Activated CD8-positive, alpha-beta memory T cell treated with anti-CD3 and anti-CD28 coated beads, Interleukin-2, amount 50 U/mL, for 4 hours (primary cell): ENCODE measurements at places on chromosomes 1 and 21.

DNA sequence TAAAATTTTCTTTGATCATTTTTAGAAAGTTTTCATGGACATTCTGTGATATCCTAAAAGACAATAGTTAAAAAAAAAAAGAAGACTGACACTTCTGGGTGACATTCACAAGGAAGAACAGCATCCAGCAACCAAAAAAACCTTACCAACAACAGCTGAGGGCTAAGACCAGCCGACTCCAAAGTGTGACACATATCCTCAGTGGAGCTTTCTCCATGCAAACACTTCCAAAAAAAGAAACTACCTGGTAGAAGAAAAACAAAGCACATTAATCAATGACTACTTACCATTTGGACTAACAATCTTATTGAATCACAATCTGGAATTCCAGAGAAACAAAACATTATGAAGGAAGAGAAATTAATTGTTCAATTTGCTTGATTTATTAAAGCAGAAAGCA is 88.2 kb downstream of the IARS2 start:
- DNase-seq, result no peak

DNA sequence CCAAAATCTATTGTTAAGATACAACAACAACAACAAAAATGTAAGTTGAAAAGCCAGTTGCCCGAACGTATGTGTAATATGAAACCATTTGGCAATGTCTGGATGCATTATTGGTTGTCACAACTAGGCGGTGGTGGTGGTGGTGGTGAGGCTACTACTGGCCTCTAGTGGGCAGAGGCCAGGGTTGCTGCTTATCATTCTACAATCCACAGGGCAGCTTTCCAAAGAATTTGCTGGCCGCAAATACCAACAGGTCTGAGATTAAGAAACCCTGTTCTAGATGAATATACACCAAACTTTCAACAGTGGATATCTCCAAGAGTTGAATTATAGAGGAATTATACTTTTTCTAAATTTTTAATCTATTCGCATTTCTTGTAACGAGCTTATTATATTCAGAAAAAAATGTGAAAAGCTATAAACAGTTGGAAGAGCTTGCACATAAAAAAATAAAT is 26.8 kb upstream of the ZNF697 start:
- DNase-seq, result no peak

- DNase-seq, result no peak
These were observed 72.1 kb downstream of the VPS26C start for GRCh38 chr21:37195059-37195458.

DNA sequence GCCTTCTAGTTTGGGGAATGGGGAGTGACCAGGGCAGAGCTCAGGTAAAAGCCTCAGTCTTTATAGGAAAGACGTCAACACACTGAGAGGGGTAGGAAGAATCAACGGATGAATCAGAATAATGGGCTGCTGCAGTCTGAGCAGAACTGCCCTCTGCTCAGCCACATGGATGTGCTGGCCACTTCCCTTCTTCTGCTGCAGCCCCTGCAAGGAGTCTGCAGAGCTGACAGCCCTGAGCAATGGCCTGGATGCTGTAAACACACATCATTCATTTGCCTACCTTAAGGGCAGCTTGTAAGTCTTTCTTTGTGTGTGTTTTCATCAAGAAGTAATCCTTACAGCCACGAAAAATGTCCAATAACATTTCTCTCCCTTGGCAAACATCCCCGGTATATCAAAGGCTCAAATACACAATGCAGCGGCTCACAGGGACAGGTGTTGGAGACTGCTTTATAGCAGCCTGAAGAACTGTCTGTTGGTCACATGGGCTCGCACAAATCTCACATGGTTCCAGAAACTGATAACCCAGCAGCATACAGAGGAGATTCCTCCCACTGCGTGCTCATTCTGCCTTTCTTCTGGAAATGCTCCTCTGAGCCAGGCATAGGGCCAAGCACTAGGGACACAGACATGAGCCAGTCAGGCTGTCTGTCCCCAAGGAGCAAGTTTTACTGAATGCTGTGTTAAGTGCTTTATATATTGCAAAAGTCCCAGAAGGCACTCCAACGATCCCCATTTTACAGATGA is 110.1 kb downstream of the HMGB4 start:
- DNase-seq, result no peak

- no peak for DNase-seq
These were observed 54.9 kb downstream of the ENAH start for GRCh38 chr1:225597926-225598575.

GRCh38 chr1:29601021-29601420 is 364.7 kb downstream of the PTPRU start:
- DNase-seq, result no peak

DNA sequence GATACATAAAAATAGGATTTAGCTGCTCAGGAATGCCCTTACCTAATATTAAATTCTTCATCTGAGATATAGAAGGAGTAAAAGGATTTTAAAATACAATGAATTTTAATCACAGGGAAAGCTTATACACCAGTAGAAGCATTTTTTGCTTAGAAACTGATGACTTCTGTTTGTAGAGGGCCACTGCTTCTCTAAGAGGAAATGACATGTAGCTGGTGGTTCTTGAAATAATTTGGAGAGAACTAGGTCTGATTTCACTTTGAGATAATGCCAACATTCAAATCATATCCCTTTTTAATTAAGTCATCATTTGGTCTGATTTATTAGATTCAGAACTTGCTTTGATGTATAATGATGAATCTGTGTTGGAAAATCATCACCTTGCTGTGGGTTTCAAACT is 166.6 kb upstream of the SGIP1 start:
- DNase-seq, result no peak

GRCh38 chr1:111147948-111148347 is 7.9 kb downstream of the CEPT1 start:
- no peak for DNase-seq

DNA sequence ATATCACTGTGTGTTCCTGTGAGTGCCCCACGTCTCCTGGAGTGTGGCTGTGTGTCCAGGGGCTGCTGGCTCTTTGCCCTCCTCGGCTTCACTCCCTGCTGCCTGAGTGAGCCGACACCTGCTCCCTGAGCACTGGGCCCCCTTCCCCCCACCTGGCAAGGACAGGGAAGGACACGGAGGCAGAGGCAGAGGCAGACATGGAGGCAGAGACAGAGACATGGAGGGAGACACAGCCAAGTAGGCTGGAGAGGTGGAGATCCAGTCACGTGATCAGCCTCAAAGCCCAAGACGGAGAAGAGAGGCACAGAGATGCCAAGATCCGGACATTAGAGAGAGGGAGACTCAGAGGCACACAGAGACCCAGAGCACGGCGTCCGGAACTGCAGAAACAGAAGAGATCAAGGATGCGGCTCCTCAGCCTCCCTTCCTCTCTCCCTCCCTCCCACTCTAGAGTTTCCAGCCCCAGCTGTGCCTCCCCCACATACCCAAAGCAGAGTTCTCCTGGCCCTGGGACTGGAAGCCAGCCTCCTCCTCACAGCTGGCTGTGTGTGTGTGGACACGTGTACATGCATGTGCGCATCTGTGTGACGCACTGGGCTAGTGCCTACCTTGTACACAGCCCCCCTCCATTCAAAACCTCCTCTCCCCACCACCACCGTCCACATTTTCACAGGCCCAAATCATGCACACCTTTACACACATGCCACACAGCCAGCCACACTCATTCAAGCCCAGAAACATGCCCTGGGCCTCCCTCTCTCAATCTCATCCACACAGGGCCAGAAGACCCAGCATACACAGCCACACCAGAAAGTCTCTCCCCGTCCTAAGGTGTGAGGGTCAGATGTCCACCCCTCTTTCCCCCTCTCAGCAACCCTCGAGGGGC is 39.1 kb upstream of the WASF2 start:
- DNase-seq, result no peak

GRCh38 chr1:41582851-41583657 is 98.6 kb upstream of the EDN2 start:
- DNase-seq, result no peak

GRCh38 chr1:110600716-110601115 is 5.4 kb downstream of the KCNA2 start:
- no peak for DNase-seq

GRCh38 chr21:41957991-41958766 is 4.4 kb upstream of the C2CD2 start:
- DNase-seq, result no peak

GRCh38 chr1:211900441-211900840 is 69.9 kb upstream of the LPGAT1 start:
- no peak for DNase-seq

GRCh38 chr1:6880951-6881690 is 95.9 kb downstream of the CAMTA1 start:
- no peak for DNase-seq

DNA sequence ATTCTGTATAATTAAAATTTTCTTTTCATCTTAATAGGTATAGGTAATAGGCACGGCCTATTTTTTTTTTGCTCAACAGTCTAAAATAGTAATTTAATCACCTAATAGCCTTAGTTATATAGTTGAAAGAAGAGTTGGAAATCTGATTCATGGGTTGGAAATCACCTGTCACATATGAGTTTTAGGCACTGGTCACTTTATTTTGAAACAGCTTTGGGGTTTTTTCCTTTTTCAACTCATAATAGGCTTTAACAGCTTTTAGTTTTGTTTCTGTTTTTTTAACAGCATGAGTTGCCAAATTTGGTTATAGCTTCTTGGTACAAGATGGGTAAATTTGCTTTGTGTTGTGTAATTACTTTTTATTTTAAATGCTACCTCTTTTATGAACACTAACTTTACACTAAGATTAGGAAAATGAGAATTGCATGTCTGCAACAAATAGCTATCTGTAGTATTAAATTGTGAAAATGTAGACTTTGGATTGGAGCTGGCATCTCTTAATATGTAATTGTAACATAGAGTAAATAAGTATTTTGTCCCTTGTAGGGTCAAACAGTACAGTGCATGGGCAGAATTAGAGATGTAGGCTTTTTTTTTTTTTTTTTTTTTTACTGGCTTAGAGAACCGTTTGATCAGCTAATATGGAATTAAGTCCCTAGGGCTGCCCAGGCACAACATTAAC is 109.8 kb downstream of the OSBPL9 start:
- no peak for DNase-seq

- DNase-seq, result peak; percentile 46
These were observed 3.1 kb downstream of the ACTA1 start for GRCh38 chr1:229430761-229431283.

- no peak for DNase-seq
These were observed 89.9 kb upstream of the CXADR start for GRCh38 chr21:17422931-17423330.

- peak; percentile 26 for DNase-seq
These were observed at the start of gene STUM for GRCh38 chr1:226548256-226549093. Gene STUM, plus strand, starts transcription at chr1:226548764. Its CDS starts 141 bp downstream, at chr1:226548905.

DNA sequence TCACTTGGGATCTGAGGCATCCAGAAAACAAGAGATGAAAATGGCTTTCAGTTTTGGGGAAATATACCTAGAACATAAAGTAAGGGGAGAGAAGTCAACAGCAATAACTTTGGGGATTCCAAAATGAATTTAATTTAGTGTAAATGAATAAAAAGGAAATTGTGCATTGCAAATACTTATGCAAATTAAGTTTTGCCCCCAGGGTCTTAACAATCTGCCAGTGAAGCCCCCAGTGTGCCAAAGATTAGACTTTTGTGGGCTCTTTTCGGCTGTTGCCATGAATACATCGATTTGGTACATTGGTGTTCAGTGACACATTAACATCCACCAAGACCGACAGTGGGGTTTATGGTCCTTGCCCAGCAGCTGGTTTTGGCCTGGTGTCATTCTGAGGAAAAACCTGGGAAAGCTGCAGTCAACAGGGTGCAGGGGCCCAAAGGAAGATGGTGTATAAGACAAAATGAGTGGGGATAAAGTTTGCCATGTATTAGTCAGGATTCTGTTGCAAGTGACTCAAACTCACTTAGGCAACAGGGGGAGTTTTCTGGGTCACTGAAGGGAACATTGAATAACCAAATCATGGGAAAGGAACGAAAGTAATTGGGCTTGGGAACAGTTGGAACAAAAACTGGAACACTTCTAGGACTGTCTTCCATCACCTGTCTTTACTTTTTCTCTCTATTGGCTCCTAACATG is 30.2 kb upstream of the IGSF3 start:
- no peak for DNase-seq

GRCh38 chr21:45108034-45108790 is 33.8 kb downstream of the ADARB1 start:
- DNase-seq, result no peak

DNA sequence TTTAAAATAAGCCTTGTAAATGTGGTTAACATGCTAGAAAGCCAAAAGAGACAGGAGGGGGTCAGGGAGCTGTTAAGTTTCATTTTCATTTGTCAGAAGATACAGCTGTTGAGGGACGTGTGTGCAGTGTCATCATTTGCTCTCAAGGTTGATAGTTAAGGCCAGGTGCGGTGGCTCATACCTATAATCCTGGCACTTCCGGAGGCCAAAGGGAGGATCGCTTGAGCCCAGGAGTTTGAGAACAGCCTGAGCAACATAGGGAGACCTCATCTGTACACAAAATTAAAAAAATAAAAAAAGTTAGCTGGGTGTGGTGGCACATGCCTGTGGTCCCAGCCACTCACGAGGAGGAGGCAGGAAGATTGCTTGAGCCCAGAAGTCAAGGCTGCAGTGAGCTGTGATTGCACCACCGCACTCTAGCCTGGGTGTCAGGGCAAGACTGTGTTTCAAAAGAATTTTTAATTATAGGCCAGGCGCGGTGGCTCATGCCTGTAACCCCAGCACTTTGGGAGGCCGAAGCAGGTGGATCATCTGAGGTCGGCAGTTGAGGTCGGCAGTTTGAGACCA is 22.7 kb downstream of the ZBTB8OS start:
- DNase-seq, result no peak

DNA sequence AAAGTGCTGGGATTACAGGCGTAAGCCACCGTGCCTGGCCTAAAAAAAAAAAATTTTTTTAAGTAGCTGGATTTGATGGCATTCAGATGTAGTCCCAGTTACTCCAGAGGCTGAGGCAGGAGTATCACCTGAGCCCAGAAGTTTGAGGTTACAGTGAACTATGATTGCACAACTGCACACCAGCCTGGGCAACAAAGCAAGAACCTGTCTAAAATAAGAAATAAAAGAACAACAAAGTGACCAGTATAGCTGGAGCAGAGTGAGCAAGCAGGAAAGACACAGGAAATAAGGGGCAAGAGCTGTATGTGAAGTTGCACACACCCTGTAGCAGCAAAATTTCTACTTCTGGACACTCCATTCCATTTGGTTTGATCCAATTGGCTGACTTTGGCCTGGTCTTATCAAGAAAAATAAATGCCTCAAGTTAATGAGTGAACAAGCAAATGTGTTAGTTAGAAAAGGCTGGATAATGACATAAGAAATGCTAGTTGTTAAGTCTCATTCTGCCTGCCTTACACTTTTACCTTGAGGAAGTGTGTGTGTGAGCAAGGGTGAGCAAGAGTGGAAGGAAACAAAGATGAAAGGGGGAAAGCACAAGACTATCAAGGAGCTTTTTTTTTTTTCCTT is 7.9 kb downstream of the ATP5IF1 start:
- DNase-seq, result no peak

DNA sequence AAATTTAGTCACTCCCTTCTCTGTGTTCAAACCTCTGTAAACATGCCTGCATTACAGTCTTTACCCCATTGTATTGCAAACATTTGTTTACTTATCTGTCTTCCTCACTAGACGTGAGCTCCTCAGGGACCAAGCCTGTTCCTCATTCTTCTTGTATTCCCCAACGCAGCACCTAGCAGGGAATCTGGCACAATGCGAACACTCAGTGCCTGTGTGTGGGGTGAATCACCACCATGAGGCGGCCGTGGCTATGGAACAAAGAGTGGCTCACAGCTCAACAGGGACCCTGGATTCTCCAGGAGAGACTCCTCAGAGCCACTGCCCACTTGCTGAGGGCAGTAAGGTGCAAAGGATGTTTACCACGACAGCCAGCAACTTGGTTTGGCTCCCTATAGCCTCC is 95.9 kb downstream of the DDX20 start:
- no peak for DNase-seq
